ENCODE measurements at places on chromosomes 4 and X.

- peak; percentile 10 for DNase-seq
These were observed 9.2 kb downstream of the VSIG4 start for GRCh38 chrX:66030505-66031317.

DNA sequence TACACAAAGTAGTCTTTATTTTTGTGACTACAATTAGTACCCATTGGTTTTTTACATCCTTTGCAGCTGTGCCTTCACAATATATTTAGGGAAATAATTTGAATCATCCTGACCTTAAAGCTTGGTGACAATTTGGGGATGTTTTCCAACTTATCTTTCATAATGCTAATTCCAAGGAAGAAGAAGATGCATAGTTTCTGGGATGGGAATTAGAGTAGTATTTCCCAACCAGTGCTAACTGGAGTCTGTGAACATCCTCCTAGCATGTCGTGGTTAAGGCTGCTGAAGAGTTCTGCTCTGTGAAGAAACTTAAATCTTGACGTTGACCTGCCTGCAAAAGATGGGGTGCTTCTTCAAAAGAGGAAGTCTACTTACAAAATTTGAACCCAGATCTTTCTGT is 173.5 kb downstream of the ANK2 start:
- no peak for DNase-seq

GRCh38 chr4:1592709-1593417 is 91.2 kb downstream of the FAM53A start:
- no peak for DNase-seq

DNA sequence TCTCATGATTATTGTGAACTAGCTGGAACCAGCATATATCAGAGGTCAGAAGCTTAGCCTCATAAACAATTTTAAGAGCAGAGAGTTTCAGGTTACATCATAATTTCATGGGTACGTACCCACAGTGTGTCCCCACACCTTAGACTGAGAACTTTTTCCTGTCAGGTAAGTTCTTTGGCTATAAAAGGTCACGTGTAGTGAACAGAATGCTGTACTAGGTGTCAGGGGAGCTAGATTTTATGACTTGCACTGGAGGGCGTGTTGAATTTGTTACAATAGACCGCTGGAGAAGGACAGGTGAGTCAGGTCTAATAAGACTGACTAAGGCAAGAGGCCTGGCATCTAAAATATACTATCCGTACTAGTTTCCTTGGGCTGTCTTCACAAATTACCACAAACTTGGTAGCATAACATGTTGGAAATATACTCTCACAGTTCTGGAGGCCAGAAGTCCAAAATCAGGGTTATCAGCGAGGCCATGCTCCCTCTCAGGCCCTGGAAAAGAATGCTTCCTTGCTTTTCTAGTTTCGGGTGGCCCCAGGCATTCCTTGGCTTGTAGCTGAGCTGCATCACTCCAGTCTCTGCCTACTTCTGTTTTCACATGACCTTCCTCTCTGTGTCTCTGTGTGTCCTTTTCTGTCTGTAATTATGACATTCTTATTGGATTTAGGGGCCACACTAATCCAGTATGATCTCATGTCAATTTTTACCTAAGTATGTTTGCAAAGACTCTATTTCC is 512.0 kb upstream of the NR3C2 start:
- no peak for DNase-seq

DNA sequence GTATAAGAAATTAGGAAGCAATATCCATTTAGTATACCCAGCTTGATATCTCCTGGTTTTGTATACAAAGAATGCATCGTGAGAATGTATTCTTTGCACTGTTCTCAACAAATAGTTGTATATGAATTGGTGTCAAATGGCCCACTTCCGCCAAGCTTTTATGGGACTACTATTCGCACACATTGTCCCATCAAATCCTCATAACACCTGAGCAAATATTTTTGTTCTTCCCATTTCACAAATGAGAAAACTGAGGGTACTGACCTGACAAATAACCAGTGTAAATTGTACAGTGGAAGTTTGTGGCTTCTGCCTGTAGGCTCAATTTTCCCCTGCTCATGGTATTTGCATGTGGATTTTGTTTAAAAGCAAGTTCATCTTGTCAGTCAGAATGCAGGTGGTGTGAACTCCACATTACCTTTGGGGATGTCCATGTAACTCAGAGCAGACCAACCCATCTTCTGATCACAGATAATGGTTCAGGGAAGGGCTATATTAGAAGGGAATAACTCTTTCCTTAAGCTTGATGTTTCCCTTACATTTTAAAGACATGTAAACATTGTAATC is 51.5 kb upstream of the FAM241A start:
- no peak for DNase-seq

DNA sequence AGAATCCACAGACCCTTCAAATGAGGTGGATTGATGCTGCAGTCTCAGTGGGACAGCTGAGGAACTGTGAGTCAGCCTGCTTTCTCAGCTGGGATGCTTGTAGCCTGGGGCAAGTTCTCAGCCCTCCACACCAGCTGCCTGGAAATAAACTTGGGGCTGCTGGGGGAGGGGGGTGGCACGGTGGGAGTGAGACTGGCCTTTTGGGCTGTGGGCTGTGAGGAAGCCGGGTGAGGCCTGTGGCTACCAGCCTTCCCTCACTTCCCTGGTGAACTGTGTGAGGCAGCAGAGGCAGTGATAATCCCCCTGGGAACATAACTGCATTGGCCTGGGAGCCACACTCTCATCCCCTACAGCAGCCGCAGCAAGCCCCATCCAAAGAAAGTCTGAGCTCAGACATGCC is 114.5 kb upstream of the GUCY1A1 start:
- DNase-seq: no peak

GRCh38 chrX:10851809-10852208 is 231.4 kb upstream of the MID1 start:
- no peak for DNase-seq

DNA sequence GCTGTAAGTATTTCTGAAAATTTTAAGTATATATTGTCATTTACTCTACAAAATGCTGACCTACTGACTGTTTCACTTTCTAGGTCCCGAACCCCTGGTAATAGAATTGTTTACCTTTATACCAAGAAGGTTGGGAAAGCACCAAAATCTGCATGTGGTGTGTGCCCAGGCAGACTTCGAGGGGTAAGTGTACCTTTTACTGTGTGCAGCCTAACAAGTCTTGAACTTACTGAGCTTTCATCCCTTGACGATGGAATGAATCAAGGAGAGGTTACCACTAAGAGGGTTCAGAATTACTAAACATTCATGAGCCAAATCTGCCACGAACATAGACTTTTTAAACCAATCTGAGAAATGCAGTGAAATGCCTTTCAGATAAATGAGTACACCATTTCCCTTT is 1.6 kb downstream of the RPL34 start:
- no peak for DNase-seq

GRCh38 chr4:186249785-186250754 is 15.9 kb upstream of the F11 start:
- DNase-seq: no peak

DNA sequence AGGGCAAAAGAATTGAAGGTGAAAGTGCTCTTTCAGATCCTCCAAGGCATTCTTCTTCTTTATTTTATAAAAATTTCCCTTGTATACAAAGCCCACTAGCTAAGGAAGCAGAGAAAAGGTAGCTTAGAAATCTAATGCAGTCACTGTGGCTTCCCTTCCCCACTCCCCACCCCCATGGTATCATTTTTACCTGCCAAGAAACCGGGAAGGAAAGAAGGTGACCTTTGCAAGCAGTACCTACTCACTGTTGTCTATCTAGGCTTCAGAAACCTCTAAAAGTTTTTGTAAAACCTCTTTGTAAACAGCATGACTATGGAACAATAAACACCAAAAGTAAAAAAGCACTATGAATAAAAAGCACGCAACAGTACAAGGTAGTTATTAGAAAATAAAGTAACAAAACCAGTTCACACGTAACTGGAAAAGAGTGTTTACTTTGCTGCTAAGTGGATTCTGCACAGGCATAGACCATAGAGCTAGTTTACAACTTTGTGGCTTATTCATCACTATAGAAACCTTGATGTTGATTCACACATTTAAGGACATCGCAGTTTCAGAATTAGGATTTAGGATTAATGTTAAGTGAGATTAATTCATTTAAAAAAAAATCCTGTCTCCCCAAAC is 109.6 kb upstream of the FTHL17 start:
- no peak for DNase-seq

GRCh38 chr4:79022529-79022928 is 83.3 kb upstream of the PAQR3 start:
- peak; percentile 3 for DNase-seq

DNA sequence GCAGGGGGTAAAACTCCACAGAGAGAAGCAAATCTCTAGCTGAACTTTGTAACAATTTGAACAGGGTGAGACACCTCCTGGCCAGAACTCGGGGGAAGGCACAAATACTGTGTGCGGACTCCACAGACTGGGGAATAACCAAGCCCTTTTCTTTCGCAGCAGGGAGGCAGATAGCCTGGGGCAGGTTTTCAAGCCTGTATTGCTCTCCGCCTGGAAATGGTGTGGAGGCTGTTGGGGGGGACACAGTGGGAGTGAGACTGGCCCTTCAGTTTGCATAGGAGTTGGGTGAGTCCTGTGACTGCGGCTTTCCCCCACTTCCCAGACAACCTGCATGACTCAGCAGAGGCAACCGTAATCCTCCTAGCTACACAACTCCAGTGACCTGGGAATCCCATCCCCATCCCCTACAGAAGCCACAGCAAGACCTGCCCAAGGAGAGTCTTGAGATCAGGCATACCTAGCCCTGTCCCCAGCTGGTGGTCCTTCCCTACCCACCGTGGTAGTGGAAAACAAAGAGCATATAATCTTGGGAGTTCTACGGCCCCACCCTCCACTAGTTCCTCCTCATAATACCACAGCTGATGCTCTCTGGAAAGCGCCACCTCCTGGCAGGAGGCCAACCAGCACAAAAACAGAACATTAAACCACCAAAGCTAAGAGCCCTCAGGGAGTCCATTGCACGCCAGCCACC is 12.9 kb upstream of the SMPX start:
- no peak for DNase-seq

- peak; percentile 65 for DNase-seq
These were observed 6.7 kb upstream of the MSX1 start for GRCh38 chr4:4852591-4853362.

- DNase-seq: no peak
These were observed 23.7 kb downstream of the TLR6 start for GRCh38 chr4:38832624-38833528.

GRCh38 chr4:6368096-6368495 is 98.4 kb downstream of the WFS1 start:
- no peak for DNase-seq

DNA sequence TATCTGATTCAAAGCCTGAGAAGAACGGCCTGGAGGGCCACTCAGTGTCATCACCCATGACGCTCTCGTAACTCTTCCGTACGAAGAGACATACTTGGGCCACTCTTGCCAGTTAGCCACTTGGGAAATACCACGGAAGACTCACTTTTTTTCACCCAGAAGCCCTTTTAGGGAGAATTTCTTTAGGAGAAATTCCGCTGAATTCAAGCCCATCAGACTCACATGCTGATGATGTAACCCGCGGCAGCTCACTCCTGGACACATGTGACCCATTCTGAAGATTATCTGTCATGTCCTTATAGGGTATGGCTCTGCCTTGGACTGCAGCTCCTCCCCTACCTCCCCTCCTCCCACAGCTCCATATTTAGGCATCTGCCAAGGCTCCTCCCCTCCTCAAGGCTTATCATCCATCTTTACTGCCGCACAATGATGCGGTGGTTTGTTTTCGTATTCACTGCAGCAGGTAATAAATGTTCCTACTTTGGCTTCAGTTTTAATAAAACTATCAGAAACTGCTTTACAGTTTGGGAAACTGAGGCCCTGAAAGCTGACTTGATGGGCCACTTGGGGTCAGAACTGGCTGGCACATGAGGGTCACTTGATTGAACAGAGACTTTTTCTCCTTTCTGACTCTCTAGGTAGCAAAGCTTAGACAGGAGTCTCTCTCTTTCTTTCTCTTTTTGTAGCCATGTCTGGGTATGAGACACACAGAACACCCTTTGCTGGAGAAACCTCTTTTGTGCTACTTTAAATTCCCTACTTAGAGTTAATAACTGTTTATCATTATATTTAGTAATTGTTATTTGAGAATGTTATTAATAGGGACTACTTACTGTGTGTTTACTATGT is 42.1 kb downstream of the RHOH start:
- DNase-seq: no peak

GRCh38 chr4:152773339-152773738 is 6.2 kb downstream of the TIGD4 start:
- DNase-seq: no peak

GRCh38 chr4:85632981-85633380 is 158.0 kb downstream of the ARHGAP24 start:
- no peak for DNase-seq

DNA sequence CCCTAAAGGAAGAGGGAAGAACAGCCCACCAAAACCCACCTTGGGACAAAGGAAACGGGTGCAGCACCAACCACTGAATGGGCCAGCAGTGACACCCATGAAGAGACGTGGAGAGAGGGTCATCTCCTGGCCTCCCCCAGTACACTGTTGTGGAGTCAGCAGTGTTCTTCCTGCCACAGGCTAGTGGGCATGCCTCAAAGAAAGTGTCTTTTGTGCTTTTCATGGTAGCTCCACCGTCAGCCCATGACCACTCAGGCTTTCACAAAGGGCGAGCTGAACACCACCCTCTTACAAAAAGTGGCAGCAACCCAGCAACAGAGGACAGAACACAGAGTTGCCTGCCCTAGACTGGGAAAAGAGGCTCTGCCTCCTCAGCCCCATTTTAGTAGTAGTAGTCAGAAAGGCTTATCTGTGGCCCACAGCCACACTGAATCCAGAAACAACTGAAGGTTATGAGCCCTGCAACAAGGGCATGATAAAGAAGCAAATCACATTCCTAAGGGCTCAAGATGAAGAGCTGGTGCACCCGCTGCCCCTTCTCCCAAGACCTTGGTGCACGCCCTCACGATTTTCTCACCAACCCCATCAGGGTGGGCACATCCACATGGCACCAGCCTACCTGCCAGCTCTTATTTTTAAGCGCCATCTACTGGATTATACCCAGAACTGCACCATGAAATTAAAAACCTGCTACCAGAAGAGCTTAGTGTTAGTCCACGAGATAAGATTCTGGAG is 53.1 kb downstream of the RAB28 start:
- no peak for DNase-seq

- DNase-seq: no peak
These were observed 1008.9 kb upstream of the PCDH7 start for GRCh38 chr4:29711226-29711625.

DNA sequence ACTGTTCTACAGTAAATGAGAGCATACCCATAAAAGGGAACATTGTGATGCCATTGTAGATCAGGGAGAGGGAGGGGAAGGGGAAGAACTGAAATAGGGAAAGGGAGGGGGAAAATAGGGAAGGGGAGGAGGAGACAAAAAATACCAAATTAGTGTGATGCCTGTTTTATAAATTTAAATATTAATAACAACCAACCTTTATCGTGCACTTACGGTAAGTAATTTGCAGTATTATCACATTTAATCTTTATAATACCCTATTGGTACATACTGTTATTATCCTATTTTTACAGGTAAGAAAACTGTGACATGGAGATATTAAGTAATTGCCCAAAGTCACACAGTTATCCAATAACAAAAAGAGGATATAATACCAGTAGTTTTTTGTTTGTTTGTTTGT is 41.5 kb upstream of the DDX53 start:
- DNase-seq: no peak

GRCh38 chr4:48683784-48684666 is 96.1 kb downstream of the FRYL start:
- no peak for DNase-seq
